ENCODE measurements at places on chromosomes 6 and 20.

DNA sequence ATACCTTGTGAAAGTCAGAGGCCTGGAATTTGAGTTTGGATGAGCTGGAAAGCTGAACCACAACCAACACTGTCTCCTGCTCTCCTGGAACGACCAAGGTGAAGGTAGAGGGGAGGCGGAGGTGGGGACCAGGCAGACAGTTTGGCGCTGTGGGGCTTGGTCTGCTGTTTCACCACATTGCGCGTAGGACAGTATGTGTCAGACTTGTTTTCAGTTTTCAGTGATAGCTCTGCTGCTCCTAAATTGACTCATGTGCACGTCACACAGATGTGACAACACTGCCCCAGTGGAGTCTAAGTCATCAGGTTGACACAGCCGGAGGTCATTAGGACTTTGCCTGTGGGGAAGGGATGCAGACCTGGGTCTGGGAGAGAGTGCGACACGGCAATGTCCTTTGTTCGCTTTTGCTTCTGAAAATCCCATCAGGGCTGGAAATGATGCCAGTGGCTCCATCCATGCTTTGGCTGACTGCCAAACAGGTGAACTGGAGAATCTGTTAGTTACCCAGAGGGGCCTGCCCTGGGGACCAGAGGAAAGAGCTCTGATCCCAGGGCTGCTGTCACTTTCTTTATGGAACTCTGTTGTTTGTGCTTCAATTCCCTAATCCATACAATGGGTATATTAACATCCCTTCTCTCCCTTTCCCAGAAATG, 255.5 kb downstream of the CDC5L start:
- DNase-seq, result no peak
- H3K27ac ChIP-seq, result no peak overlapping the region
- no peaks in the 10 kb centered on the region for H3K27me3 ChIP-seq
- no peaks in the 10 kb centered on the region for H3K4me1 ChIP-seq

- no peaks in the 10 kb centered on the region for H3K36me3 ChIP-seq
- H3K27me3 ChIP-seq, result no peaks in the 10 kb centered on the region
- no peak overlapping the region for H3K27ac ChIP-seq
- DNase-seq, result no peak
Observed at GRCh38 chr6:11798538-11798937, 19.9 kb upstream of the ADTRP start.

DNA sequence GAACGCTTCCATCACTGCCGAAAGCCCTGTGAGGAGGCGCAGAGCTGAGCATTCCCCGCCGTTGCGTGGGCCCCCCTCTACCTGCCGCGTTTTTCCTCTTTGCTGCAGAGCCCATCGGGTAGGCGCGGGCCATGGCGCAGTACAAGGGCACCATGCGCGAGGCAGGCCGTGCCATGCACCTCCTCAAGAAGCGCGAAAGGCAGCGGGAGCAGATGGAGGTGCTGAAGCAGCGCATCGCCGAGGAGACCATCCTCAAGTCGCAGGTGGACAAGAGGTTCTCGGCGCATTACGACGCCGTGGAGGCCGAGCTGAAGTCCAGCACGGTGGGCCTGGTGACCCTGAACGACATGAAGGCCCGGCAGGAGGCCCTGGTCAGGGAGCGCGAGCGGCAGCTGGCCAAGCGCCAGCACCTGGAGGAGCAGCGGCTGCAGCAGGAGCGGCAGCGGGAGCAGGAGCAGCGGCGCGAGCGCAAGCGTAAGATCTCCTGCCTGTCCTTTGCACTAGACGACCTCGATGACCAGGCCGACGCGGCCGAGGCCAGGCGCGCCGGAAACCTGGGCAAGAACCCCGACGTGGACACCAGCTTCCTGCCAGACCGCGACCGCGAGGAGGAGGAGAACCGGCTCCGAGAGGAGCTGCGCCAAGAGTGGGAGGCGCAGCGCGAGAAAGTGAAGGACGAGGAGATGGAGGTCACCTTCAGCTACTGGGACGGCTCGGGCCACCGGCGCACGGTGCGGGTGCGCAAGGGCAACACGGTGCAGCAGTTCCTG, 693 bp downstream of the FAM50B start:
- peak; percentile 37 for DNase-seq
- no peaks in the 10 kb centered on the region for H3K4me1 ChIP-seq
- H3K36me3 ChIP-seq, result no peaks in the 10 kb centered on the region

DNA sequence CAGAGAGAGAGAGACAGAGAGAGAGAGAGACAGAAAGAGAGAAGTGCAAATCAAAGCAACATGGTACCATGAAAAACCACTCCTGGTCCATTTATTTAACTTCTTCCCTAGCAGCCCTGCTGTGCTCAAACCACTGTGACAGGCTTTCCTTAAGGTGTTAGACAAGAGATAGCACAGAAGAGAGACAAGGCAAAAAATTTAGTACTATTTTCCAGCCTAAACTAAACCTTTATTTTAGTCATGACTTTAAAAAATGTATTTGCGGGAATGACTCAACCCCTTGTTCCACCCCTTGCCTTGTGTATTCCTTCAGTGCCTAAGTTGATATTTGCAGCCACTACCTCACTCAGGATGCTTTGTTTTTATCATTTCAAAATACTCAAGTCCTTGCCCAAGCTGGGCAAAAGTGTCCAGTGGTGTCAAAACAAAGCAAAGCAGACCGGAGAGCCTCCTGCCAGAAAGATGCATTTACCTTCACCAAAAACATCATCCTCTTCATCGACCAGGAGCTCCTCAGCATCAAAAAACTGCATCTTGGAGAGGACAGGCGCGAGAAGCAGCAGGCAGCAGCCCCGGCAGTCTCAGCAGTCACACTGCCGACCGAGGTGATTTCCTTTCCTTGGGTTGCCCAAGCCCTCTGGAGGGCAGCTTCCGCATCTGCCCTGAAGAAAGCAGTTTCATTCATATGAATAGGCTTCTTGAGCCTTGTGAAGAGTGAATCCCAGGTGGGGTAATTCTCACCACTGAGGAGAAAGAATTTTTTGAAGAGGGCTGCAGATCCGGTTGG, at the start of gene RIPOR2:
RIPOR2 (minus strand) TSS at position 595 of the 787 bp plus-strand sequence; CDS start at position 533, 62 bp downstream.
- peak; percentile 22 for DNase-seq
- no peaks in the 10 kb centered on the region for H3K36me3 ChIP-seq
- no peak within 1 kb of the TSS for H3K4me3 ChIP-seq
- H3K4me1 ChIP-seq, result peaks cover 20% of the 10 kb centered on the region
- no peaks in the 10 kb centered on the region for H3K27me3 ChIP-seq

- H3K4me1 ChIP-seq, result peaks cover 9% of the 10 kb centered on the region
- H3K27ac ChIP-seq, result no peak overlapping the region
- H3K27me3 ChIP-seq, result no peaks in the 10 kb centered on the region
- no peaks in the 10 kb centered on the region for H3K36me3 ChIP-seq
- no peak overlapping the region for H3K4me3 ChIP-seq
- no peak for DNase-seq
Observed at GRCh38 chr20:8254911-8255582, 123.0 kb downstream of the PLCB1 start.

GRCh38 chr6:22412994-22413393, 116.2 kb upstream of the PRL start:
- H3K4me3 ChIP-seq, result no peak overlapping the region
- no peak overlapping the region for H3K27ac ChIP-seq

DNA sequence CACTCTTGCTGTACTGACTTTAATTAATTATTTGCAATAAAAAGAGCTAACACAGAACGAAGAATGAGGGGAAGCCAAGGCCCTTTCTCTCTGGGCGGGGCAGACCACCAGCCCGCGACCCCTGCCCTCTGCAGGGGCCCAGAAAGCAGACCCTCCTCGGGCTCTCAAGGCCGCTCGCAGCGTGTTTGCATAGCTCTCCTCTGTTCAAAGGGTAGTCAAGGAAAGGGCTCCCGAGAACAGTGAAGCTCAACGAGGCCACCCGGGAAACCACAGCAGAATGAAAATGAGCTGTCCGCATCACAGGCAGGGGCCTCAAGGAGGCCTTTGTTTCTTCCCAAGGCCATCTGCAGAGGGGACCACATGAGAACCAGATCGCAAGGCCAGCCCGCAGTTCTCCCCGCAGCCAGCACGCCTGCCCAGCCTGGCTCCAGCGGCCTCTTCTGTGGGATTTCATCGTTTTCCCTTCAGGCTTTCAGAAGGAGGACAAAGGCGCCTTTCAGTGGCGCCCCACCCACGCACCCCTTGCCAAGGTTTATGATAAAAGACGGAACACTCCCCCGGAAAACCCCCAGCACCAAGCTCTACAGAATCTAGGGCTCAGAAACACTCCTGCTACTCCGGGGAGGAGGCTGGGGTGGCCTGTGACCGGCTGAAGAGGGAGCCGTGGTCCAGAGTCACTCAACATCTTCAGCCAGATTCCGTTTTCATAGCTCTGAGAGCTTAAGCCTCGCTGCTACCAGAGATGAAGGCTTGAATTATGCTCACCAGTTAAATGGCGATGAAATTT, 25.3 kb downstream of the ACSS1 start:
- H3K4me3 ChIP-seq, result no peak overlapping the region
- H3K36me3 ChIP-seq, result no peaks in the 10 kb centered on the region
- H3K4me1 ChIP-seq, result no peaks in the 10 kb centered on the region
- H3K27me3 ChIP-seq, result no peaks in the 10 kb centered on the region

DNA sequence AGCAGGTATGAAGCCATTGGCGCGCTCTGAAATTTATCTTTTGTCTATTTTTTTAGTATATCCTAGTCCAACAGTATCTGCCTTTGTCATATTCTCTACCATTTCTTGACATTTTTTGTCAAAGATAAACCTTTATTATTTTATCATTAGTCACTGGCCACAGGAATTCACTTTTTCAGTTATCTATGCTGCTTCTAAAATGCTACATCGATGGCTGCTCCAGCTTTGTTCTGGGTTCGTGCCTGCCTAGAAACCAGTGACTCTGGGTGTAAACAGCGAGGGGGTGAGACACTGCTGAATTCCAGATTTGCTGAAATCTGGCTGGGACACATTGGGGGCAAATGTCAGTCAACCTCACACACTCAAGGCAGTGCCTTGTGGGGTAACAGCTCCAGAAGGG, 193.4 kb downstream of the CDC5L start:
- H3K4me1 ChIP-seq, result no peaks in the 10 kb centered on the region
- H3K27ac ChIP-seq, result no peak overlapping the region
- H3K4me3 ChIP-seq, result no peak overlapping the region
- H3K27me3 ChIP-seq, result no peaks in the 10 kb centered on the region

DNA sequence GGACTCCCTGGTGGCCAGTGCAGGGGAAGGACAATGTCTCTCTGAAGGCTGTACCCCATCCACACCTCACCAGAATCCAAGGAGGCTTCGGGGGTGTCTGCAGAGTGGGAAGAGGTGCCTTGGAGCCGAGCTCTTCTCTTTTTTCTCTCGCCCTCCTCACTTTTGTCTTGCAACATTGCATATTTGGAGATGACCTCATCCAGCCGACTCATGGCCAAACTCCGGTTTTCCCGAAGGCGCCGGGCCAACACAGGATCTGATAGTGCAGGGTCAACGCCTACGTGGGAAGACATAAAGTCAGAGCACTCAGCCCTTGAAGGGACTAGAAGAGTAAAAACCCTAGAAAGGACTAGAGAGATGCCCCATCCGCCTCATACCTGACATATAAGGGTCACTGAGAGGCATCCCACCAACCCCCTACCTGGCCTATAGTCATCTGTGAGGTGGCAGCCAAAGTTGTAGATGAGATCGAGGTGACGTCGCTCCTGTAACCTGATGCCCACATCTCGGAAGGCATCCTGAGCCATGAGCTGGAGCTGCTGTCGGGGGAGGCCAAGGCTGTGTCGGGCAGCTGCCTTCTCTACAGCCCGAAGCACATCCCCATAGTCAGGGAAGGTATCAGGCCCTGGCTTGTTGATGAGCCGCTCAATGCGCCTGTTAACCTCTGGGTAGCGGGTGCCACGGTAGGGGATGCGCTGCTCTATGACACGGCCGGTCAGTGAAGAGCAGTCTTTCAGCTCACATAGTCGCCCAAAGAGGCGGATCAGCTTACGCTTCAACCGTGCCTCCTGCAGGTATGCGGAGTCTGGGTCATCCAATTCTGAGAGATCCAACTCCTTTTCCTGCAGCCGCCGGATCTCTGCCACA, 3.0 kb upstream of the ZBTB22 start:
- DNase-seq, result peak; percentile 94
- no peaks in the 10 kb centered on the region for H3K27me3 ChIP-seq
- H3K27ac ChIP-seq, result no peak overlapping the region
- peaks cover 21% of the 10 kb centered on the region for H3K36me3 ChIP-seq
- H3K4me3 ChIP-seq, result no peak overlapping the region
- H3K4me1 ChIP-seq, result peaks cover 9% of the 10 kb centered on the region

DNA sequence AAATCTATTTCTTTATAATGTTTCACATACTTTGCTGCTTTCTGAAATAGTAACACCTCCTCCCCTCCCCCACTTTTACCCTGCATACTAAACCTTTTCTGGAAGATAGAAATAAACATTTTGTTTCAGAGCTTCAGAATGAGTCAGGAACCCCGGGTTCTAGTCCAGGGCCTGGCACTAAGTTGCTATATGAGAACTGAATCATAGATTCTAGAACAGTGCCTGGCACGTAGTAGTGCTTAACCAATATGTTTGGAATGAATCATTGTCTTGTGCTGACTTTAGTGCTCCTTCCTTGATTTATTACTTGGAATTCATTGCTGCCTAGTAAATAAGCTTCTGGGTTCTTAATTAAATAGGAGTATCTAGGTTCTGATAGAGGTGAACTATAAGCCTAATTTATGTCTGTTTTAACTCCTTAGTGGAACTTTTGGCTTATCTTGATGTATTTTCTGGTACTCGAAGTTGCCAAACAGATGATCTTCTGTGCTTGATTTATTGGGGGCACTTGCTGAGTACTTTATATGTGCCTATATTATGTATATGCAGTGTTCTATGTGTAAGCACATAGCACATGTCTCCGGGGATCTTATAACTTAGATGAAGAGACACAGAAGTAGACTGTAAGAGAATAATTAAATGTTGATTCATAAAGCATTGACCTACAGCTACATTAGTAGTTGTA, 18.6 kb downstream of the TAB2 start:
- H3K36me3 ChIP-seq, result no peaks in the 10 kb centered on the region
- DNase-seq, result peak; percentile 51
- H3K27me3 ChIP-seq, result no peaks in the 10 kb centered on the region

DNA sequence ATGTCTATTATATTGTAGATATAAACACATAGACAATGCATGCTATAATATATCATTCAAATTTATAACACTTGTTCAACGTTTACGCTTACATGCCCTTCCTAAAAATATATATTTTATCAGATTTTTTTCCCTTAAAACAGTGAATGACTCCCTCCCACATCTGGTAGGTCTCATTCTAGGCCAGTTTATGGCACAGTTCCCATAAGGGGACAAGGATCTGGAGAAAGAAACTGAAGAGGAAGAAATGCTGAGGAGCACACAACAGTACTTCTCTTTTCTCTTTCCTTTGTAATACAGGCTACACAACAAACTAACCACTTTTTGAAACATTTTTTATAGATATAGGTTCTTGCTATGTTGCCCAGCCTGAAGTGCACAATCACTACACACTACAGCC, 48.6 kb upstream of the RCAN2 start:
- no peaks in the 10 kb centered on the region for H3K36me3 ChIP-seq
- H3K4me1 ChIP-seq, result no peaks in the 10 kb centered on the region
- H3K27me3 ChIP-seq, result no peaks in the 10 kb centered on the region
